ENCODE measurements at places on chromosomes 4 and X.

GRCh38 chr4:1384675-1385372, 21.4 kb downstream of the NKX1-1 start:
- DNase-seq = no peak

DNA sequence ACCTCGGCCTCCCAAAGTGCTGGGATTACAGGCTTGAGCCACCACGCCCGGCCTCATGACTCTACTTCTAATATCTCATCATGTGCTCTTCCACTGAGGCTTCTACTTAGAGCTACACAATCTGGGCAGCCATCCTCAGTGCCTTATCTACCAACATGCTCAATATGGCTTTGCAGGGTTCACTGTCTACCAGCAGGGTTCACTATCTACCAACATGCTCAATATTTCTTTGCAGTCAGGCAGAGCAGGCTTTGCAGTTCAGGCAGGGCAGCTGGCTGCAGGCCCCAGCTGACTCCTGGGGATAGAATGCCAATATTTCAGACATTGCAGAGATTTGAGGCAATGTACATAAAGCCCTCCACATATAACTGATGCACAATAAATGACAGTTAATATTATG, 47.5 kb downstream of the PKD2 start:
- DNase-seq = peak; percentile 59

DNA sequence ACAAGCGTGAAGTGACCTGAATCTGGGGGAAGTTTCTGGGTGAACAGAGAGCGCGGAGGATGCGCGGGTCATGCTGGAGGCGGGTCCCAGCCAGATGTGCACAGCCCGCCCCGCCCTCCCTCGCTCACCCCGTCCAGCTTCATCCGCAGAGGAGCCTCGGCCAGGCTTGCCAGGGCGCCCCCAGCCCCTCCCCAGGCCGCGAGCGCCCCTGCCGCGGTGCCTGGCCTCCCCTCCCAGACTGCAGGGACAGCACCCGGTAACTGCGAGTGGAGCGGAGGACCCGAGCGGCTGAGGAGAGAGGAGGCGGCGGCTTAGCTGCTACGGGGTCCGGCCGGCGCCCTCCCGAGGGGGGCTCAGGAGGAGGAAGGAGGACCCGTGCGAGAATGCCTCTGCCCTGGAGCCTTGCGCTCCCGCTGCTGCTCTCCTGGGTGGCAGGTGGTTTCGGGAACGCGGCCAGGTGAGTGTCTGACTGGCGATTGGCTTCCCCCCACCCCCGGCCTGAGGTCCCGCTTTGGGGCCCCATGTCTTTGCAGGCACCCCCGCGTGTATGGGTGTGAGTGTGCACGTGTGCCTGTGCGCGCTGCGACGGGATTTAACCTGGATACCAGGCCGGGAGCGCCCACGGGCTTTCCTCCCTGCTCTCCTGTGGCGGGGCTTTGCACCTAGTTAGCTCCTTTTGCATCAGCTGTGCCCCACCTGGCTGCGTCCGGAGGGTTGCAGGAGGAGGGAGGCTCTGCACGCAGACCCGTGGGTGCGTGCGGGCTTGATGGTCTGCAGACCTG, at the start of gene EGFL6:
TSS of gene EGFL6 (plus strand) at position 123 of the 782 bp plus-strand sequence. CDS start at position 384, 261 bp downstream.
- DNase-seq = no peak

DNA sequence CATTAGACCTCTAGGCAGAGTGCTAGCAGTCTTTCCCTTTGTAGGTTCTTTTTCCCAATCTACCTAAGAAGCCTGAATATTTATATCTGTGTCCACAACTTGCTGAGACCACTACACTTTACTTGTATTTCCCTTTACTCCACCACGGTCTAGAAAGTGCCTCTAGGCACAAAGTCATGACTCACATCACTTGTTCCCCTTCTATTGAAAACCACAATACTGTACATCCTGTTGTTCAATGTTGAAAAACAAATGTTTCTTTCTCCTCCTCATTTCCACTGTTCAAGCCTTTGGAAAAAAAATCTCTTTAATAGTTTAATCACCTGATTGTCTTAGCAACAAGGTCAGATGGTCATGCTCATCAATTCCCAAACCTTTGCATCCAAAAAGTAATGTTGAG, 326.7 kb downstream of the GUCY2F start:
- DNase-seq = no peak

DNA sequence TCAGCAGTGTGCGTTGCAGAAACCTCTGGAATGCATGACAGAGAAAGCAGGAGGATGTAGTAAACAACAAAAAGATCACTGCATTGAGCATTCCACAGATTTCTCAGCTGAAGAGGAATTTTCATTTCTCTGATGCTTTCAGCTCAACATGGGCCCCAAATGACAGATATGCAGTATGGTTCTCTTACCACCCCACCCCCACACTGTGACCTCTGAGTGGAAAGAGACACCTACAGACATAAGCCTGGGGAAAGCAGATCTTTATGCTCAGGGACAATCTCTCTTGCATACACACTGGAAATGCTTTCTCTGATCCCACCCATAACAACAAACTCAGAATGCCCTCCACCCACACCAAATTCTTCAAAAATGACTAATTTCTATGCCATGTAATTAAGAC, 983.7 kb upstream of the LCORL start:
- DNase-seq = peak; percentile 13
